Hematopoietic multipotent progenitor cell treated with erythropoietin and hydrocortisone succinate and interleukin-3 and kit ligand, for 15 days (in vitro differentiated cells): ENCODE measurements at places on chromosomes 1 and 21.

DNA sequence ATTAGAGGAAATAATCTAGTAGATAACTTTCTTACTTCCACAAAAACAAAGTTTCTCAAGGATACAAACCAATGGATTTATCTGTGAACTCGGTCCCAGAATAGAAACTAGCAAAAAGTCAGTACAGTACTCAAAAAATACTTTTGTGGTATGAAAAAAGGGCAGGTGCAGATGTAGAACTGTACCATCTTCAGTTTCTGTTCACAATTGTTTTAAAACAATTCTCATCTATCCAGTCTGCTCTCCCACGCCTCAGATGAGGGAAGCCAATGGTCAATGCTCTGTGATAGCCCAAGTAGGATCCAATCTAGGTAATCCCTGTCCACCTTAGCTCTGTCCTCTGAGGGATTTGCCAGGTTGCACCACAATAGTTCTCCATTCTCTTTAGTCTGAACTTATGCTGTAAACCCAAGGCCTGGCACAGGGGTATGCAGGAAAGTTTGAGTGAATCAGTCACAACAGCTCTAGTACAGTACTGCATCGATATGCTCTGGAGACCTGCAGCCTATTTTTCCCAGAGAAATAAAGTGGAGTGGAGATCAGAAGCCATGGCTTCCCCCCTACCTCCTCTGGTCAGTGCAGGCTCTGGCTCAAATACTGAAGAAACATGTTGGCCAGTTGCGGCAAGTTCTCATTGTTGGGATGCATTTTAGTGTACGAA lies 1.4 kb downstream of the KTI12 start:
- DNase-seq = no peak

DNA sequence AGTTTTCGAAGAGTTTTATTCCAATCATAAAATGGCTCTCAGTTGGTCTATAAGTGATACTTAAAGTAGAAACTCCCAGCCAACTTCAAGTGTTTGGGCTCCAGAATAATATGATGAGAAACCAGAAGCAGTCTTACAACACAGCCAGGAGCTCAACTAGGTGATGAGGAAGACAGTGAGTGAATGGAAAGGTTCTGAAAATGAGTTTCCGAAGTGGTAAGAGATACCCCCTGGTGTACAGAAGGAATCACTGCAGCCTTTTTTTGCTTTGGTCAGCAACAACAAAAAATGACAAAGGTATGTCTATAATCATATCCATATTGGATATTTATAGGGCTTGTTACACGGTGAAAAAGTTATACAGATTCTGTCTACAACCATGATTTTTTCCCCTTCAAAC lies 16.5 kb downstream of the KRTAP19-1 start:
- no peak for DNase-seq

DNA sequence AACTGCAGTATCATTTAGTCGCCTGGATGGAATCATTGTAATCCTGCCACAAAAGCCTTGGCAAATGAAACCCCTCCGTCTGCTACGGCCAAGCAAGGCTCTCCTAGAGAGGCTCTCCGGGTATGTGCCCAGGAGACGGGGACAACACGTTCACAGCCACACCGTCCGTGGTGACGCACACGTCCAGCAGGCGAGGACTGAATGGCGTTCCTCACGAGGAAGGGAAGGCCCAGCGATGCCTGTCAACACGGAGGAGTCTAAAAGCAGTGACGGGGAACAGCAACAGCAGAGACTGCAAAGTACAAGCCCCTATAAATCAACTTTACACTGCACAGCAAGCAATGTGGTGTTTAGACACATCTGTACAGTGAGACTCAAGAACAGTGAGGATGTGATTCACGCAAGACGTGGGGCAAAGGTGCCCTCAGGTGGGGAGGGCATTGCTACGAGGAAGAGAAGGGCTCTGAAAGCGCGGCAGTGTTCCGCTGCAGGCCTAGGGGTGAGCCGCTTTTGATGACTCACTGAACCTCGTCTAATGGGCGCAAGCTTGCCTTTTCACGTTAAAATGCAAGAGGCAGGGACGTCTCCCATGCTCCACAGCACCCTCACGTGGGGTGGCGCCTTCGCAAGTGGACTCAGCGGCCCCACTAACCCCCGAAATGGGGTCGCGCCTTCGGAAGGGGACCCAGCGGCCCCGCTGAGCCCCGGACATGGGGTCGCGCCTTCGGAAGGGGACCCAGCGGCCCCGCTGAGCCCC lies 6.8 kb downstream of the WRAP73 start:
- no peak for DNase-seq

GRCh38 chr1:168636642-168637111 lies 60.3 kb downstream of the XCL1 start:
- no peak for DNase-seq

DNA sequence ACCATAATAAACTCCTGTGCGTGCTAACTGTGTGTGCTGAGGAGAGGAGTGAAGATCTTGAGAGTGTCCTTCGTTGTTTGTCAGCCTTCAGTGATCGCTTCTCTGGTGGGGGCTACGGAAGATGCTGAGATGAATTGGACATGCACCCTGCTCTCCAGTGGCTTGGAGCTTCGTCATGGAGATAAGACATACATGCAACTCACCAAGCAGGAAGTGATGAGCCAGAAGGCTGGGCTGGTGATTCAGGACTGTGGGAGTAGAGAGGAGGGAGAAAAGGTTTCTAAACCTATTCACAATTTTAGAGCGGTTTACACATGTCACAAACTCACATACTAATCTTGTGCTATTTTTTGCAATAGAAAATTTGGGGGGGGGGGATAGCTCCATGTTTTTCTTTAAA lies 128.9 kb upstream of the ADAR start:
- no peak for DNase-seq

- DNase-seq = no peak
Measured at GRCh38 chr1:247407180-247407616, 8.8 kb upstream of the NLRP3 start.

- no peak for DNase-seq
Measured at GRCh38 chr1:163296504-163297263, 25.1 kb upstream of the NUF2 start.

GRCh38 chr1:18731148-18731547 lies 100.5 kb downstream of the PAX7 start:
- DNase-seq = no peak

DNA sequence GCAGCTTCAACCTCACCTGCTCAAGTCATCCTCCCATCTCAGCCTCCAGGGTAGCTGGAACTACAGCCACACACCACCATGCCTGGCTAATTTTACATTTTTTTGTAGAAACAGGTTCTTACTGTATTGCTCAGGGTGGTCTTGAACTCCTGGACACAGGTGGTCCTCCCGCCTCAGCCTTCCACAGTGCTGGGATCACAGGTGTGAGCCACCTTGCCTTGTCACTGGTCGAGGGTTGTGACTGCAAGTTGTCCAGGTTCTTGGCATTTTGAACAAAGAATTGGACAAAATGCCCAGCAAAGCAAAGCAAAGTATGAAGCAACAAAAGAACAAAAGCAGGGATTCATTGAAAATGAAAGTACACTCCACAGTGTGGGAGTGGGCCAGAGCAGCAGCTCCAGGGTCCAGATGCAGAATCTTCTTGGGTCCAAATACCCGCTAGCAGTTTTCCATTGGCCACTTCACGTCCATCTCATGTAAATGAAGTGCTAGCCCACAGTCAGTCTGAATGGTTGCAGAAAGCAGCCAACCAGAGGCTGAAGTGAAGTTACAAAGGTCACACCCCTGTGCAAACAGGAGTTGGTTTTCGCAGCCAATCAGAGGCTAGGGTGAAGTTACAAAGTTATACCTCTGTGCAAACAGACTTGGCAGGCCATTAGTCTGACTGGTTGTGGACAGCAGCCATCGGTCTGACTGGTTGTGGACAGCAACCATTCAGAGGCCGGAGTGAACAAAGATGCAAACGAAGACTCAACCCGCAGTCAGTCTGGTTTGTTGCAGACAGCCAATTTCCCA lies 109.5 kb upstream of the KIF26B start:
- no peak for DNase-seq

- no peak for DNase-seq
Measured at GRCh38 chr21:35375115-35375514, 326.0 kb upstream of the RUNX1 start.

- DNase-seq = no peak
Measured at GRCh38 chr21:35352066-35352770, 303.1 kb upstream of the RUNX1 start.

GRCh38 chr1:234208351-234208750 lies 164.9 kb upstream of the COA6 start:
- no peak for DNase-seq

DNA sequence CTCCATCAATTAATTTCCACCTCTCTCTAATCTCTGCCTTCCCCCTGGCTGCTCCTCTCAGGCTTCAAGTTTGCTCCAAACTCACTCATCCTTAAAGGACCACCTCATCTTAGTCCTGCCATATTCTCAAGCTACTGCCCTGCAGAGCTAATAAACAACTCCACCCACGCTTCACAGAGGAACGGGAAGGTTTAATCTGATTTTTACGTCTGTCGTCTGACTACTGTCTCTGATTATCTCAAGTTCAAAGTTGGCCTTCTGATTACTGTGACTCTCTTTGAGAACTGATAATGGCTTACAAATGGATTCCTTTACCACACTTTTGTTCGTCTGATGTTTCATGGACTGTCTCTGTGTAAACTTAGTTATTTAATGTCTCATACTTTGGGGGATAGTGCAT lies 7.6 kb upstream of the CPT2 start:
- DNase-seq = no peak

DNA sequence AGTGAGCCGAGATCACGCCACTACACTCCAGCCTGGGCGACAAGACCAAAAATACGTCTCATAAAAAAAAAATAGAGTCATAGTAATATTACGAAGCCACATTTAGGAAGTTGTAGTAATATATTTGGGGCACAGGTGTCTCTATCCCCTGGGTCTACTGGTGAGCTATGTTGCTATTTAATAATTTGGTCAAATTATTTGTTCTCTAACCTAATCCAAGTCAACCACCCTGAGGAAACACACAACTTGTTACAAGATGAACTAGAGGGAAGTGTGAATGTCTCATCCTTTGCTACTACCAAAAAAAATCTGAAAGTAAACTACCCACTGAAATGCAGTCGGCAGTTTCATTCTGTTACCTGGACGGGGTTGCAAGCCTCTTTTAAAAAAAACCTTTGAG lies 35.3 kb downstream of the RGS8 start:
- DNase-seq = no peak

DNA sequence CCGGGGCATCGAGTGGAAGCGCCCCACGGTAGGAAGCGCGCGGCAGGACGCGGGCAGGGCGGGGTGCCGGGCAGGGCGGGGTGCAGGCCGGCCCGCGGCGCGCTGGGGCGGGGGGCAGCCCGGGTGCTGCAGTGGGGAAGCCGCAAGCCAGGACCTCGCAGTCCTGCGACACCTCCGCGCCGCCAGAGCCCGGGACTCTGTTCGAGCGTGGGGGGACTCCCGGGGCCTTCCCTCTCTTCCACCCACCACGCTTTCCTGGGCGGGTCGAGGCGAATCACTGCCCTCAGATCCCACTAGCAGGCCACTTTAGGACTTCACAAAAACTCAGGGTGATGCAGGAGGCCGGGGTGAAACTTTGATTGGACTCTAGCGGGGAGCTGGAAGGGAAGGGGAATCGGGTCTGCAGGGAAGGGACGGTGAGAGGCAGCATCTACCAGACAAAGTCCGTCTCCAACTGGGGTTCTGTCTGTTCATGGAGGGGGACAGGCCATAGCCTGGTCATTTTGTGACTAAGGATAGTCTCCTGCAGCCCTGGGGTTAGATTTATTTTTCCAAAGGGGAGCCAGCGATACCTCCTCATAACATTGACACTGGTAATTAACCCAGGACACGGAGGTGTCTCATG lies 623 bp downstream of the CAPN2 start:
- DNase-seq = no peak

- DNase-seq = no peak
Measured at GRCh38 chr1:43975249-43975961, 645 bp downstream of the ATP6V0B start.

- DNase-seq = no peak
Measured at GRCh38 chr1:62997884-62998283, 214.0 kb downstream of the ATG4C start.

GRCh38 chr1:163258181-163258580 lies 55.5 kb upstream of the RGS5 start:
- DNase-seq = no peak

DNA sequence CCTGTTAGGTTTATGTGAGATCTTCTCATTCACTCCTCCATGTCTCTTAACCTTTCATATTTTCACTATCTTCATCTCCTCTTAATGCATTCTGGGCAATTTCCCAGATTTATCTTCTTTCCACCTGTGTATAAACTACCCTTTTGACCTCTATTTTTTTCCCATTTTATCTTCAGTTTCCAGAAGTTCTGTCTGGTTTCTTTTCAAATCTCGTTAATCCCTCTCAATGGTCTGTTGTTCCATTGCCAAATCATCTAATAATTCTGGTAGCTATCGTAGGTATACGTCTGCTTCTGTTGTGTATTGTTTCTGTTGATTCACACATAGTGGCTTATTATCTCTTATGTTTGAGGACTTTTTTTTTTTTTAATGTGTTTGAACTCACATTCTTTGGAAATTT lies 25.7 kb upstream of the HYI start:
- DNase-seq = no peak

GRCh38 chr1:232982238-232982944 lies 32.0 kb downstream of the NTPCR start:
- DNase-seq = no peak

DNA sequence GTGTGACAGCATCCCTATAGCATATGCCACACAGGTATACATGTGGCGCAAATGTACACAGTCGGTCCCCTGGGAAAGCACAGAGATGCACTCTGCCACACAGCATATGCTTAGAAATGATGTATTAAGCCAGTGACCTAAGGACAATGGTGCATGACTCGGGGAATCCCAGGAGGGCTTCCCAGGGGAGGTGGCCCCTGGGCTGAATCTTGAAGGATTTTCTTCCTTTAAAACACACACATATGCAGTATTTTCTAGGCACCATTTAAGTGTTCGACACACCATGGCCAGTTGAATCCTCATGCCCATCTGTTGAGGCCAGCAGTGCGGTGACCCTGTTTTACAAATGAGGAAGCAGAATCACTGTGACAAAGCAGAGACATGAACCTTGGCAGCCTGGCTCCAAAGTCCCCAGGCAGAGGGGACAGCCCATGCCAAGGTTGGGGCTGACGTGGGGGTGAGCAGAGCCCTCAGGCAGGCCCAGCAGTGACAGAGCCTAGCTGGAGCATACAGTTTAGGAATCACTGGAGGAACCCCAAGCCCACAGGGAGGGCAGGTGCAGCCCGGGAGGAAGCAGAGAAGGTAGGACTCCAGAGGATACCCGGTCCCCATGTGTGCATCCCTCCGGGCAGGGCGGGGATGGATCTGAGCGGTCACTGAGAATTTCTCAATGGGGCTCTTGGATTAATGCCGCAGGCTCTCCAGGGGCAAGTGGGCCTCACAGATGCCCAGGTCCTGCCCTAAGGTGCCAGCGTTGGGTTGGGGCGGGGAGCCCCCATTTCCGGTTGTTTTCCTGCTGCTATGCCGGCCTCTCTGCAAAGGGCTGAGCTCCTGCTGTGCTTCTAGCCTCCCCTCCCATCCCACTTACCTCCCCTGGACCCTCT lies 28.4 kb downstream of the WNT3A start:
- no peak for DNase-seq

DNA sequence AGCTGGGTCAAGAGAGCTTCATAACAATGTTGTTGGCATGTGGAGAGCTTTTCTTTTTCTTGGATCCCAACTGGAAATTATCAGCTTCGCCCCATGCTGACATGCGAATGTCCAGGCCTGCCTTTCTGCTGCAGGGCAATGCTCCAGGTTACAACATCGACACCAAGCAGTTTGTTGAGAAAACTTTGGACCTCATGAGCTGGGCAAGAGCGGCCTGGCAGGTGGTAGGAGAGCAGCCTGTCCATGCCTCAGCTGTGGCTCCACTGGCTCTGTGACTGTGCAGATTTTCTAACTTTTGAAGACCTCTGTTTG lies 41.4 kb downstream of the MTARC1 start:
- DNase-seq = no peak

GRCh38 chr21:31395791-31396190 lies 51.7 kb upstream of the TIAM1 start:
- no peak for DNase-seq
